Stimulated activated naive CD4-positive, alpha-beta T cell (primary cell): ENCODE measurements at places on chromosomes 1 and 21.
A peak's percentile ranks its signal among the peaks of the same experiment; 100 is the strongest.

GRCh38 chr1:39497585-39497984 is 6.1 kb downstream of the BMP8A start:
- DNase-seq: no peak

DNA sequence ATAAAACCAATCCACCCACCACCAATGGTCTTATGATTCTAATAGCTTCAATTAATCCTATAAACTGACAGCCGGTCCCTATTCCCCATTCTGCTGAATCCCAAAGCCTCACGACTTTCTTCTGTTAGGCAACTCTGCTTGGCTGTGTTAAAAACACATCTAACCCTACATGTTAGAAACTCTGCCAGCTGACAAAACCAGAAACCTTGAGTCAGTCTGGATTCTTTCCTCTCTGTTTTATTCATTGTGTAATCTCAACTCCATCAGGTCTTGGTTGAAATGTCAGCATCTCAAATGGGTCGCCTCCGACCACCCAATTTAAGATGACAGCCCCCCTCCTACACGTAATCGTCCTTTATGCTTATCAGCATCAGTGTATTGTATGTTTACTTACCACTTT is 312.1 kb downstream of the DISC1 start:
- no peak for DNase-seq

- DNase-seq: no peak
These were observed 132.1 kb downstream of the IGSF21 start for GRCh38 chr1:18239671-18240070.

DNA sequence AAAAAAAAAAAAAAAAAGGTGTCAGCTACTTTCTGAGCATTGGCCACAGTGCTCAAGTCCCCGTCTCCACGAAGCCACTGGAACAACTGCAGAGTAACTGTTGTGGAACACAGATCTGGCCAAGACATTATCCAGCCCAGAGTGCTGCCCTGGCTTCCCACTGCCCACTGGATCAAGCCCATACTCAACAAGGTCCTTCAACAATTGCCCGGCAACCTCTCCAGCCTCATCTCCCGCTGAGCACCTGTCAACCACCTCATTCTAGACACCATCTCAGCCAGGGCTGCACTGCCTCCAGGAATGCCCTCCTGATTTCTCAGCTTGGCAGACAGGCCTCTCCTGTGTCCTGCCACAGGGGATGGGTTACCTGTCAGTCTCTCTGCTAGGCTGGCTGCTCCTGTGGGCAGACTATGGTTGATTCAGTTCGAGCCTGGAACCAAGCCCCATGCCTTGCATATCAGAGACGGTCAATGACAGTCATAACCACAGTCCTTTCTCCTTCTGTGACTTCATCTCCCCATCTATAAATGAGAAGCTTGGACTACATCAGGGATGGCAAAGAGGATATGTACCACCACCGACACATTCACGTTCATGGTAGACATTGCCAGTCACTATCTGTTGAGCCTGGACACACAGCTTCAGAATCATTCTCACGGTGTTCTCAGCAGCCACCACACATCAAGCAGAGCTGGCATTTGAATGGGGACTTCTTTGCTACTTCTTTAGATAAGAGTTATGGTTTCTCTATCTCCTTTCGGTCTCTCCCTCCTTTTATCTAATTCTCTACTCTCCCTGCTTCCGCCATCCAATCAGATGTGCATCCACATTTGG is 76.9 kb downstream of the MRPL37 start:
- DNase-seq: no peak

DNA sequence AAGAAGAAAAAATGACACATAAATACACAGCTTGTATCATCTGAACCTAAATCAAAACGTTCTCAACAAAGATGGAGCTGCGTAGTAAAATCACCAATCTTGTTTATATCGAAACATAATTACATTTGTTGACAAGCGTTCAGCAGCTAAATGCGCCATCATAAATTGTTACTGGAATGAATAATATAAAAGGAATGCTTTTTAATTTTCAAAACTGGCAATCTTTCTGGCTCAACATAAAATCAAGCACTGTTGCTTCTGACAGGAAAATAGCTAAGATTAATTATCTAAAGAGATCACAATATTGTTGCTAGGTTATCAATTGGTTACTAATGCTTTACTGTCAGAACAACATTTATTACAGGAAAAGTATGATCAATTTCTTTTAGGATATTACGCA is 181.5 kb downstream of the GPATCH2 start:
- DNase-seq: no peak

GRCh38 chr21:36883532-36884486 is 82.7 kb downstream of the HLCS start:
- no peak for DNase-seq

DNA sequence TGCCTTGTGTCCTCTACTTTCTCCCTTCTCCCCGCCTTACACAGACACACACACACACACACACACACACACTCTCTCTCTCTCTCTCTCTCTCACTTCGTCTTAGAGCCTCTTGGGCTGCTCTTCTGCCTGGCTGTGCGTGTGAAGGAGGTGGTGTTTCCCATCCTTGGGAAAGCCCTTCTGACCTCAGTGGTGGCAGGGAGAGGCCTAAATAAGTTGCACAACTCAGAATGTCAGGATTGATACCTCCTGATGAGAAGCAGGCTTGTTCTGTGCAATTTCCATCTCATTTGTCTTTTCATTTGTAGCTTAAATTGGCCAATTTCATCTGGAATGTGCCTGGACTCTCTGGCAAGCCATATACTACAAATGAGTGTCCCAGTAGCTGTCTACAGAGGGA is 25.0 kb downstream of the LRRN2 start:
- DNase-seq: no peak

DNA sequence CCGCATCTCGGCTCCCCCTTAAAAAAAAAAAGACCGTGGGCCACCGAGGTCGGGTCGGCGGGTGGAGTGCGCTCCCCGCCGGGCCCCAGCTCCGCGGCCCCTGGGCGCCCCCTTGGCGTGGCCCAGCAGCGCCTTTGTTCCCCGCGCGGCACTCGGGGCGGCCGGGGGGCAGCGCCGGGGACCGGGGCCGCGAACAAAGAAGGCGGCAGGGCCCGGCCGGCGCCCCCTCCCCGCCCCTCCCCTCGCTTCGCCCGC is 571 bp downstream of the MARCKSL1 start:
- DNase-seq: no peak

GRCh38 chr1:36968730-36969129 is 65.6 kb downstream of the GRIK3 start:
- DNase-seq: no peak

GRCh38 chr1:2003541-2004131 is at the start of gene CFAP74:
Gene CFAP74 (minus strand): TSS chr1:2003786. CDS start chr1:1990956, 12,830 bp downstream.
- no peak for DNase-seq

DNA sequence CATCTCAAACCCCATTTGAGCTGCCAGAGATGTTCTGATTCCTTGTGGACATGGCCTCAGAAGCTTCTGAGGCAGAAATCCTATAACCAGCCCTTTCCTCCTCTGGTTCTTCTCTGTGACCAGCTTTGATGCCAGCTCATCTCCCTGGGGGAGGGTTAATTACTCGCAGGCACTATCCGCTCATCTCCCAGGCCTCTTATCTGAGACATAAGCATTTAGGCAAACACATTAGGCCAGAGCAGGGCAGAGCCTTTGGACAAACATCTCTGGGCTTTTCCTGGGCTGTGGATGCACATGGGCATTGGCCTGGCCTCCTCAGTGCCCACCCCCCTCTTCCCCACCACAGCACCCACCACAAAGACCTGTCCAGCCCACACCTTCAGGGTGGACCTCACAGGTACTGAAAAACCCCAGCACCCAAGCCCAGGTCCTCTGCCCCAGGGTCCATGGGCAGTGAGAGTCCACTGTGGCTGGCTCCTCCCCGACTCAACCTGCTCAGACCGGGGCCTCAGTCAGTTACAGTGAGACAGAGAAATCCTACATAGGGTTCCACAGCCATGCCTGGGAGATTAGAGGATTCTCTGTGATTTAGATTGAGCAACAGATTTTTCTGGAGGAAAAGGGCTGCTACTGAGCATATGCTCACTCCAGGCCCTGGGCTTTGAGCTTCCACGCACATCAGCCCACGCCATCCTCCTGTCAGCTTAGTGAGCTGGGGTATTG is 26.9 kb downstream of the IGSF21 start:
- no peak for DNase-seq

- DNase-seq: no peak
These were observed 4.0 kb downstream of the AMPD2 start for GRCh38 chr1:109623601-109624161.

GRCh38 chr1:1061682-1062345 is 12.3 kb downstream of the RNF223 start:
- DNase-seq: no peak

- DNase-seq: no peak
These were observed 79.8 kb upstream of the RALGPS2 start for GRCh38 chr1:178645157-178645807.

DNA sequence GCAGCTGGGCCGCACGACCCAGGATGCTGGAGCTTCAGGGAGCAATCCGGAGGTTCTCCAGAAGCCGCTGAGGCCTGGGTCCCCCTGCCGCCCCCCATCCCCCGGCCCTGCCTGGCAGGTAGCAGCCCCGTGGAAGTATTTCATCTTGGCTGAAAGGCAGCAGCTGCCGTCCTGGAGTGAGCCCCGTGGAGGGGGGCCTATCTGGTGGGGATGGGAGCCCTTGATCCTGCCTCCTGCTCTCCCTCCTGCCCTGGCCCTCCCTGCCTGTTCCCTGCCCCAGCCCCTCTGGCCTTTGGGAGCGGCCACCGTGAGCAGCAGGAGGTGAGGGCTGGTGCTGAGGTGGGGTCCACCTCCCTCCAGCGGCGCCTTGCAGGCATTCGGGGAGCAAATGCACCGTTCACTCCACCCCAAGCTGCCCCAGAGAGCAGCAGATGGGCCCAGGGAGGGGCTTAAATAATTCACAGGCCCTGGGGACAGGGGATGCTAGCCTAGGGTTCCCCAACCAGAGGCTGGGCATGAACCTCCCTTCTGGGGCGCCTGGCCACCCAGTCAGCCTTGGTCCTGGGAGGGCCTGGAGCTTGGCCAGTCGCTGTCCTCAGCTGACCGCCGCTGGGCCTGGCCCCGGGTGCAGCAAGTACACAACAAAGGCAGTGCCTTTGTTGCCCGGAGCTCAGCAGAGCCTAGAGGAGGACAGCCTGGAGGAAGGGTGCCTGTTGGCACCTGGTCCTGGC is 23.7 kb upstream of the PLCH2 start:
- no peak for DNase-seq

GRCh38 chr1:81554534-81554933 is 246.2 kb upstream of the ADGRL2 start:
- DNase-seq: no peak

DNA sequence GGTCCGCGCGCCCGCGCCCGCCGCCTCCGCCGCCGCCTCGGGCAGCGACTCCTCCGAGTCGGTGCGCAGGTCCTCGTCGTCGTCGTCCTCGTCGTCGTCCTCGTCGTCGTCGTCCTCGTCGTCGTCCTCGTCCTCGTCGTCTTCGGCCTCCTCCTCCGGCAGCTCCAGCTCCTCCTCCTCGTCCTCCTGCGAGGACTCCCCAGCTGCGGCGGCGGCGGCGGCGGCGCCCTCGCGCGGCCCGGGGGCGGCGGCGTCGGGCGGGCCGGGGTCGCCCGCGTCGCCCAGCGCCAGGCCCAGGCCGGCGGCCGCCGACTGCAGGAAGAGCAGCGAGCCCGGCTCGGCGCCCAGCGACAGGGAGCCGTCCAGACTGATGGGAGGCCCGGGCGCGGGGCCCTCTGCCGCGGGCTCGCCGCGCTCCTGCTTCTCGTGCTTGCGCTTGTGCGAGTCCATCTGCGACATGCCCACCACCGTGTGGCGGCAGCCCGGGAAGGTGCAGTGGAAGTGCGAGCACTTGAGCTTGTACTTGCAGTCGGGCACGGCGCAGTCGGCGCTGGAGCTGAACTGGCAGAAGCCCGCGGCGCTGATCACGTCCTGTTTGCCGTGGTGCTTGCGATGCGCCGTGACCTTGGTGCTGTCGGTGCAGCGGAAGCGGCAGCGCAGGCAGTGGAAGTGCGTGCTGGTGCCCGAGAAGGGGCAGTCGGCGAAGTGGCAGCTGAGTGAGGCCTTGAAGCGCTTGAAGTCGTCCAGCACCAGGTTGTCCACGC is 157.3 kb downstream of the CASZ1 start:
- DNase-seq: no peak

GRCh38 chr1:203726417-203726867 is 38.5 kb upstream of the LAX1 start:
- DNase-seq: no peak

GRCh38 chr1:236303675-236304074 is 21.9 kb upstream of the ERO1B start:
- DNase-seq: no peak

DNA sequence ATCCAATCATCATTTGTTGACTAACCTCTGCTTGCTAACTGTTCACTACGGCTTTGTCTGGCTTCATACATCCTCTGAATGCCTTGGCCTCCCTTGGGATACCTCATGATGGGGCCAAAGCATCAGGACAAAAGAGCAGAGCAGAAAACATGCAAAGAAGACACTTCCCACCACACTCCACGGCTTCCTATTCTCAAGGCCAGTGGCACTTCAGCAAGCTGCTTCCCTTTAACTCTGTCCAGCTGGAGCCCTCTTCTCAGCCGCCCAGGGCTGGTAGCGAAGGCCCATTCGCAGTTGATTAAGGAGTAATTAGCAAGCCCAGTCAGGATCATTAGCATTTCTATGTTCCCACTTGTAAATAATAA is 224.3 kb upstream of the FGGY start:
- no peak for DNase-seq

- no peak for DNase-seq
These were observed 375.7 kb upstream of the CAMK1G start for GRCh38 chr1:209207701-209208286.

GRCh38 chr1:234725177-234726132 is 115.5 kb upstream of the IRF2BP2 start:
- DNase-seq: peak; percentile 54

DNA sequence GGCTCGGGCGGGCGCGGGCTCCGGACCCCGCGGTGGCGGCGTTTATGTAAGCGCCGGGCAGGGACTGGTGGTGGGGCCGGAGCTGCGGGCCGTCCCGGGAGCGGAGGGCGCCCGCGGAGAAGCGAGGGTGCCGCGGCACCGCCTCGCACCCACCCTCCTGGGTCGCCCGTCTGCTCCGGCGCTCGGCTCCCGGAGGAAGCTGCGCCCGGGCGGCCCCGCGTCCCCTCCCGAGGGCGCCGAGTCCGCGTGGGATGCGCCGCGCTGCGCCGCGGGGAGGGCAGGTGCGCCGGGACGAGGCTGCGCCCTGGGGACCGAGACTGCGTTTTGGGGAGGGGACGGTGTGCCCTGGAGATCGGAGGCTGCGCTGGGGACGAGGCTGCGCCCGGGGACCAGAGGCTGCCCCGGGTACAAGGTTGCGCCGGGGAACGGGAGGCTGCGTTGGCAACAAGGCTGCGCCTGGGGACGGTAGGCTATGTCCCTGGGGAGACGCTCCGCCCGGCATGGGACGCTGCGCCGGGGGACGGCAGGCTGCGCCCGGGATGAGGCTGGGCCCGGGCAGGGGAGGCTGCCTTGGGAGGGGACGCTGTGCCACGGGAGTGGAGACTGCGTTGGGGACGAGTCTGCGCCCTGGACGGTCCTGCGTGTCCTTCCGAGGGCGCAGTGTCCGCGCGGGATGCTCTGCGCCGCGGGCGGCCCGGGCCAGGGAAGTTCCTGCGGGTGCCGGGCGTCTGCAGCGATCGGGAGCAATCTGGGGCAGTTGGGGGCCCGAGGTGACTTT is 627 bp downstream of the ADARB1 start:
- no peak for DNase-seq

- no peak for DNase-seq
These were observed 22.6 kb downstream of the IFNGR2 start for GRCh38 chr21:33425825-33426224.
